ENCODE measurements at places on chromosomes 2 and 18.

DNA sequence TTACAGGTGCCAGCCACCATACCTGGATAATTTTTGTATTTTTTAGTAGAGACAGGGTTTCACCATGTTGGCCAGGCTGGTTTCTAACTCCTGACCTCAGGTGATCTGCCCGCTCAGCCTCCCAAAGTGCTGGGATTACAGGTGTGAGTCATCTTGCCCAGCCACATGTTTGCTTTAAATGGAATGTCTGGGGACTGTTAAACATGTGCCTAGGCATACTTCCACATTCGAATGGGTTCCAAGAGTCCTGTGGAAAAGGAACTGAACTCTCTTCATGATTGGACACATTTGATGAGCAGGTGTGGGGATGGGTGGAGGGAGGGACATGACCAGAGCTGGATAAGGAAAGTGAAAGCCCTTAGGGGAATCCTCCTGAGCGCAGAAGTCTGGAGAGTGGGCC is 58.4 kb upstream of the GREB1L start:
- no peak for DNase-seq

- no peak for DNase-seq
Observed at GRCh38 chr2:182831921-182832320, 34.5 kb downstream of the FRZB start.

GRCh38 chr2:15982285-15983044 is 42.1 kb downstream of the MYCN start:
- no peak for DNase-seq

GRCh38 chr2:181468811-181469210 is 11.6 kb downstream of the ITGA4 start:
- no peak for DNase-seq

GRCh38 chr18:47928466-47928865 is 2.0 kb downstream of the SMAD2 start:
- DNase-seq = no peak

GRCh38 chr18:62717925-62718800 is 2.8 kb downstream of the PHLPP1 start:
- no peak for DNase-seq

DNA sequence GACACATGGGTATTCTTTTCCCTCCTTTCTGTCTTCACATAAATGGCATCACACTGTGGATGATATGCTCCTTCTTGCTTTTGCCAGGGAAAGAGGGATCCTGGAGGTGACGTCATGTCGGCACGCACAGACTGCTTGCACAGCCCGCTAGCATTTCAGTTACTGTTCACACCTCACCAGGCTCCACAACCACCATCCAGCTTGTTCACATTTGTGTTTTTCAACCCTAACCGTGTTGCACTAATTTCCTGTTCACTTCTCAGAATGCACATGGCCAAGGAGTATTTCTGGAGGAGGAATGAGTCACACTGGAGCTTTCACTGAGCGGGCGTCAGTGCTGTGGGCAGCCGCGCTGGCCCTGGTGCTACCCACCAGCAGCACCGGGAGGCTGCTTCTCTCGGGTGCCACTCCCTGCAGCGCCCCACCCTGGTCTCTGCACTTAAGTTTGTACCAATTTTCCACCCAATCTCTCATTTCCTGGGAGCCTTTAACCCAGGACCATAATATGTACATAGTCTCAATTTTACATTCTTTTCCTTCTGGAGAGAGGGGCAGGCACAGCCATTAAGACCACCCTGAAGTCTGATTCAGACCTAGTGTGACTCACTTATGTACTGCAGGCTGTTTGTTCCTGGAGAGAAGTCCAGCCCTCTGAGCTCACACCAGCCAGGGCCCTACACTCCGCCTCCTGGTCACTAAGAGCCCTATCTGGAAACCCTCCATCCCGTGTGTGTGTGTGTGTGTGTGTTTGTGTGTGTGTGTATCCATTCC is 65.1 kb downstream of the MBP start:
- DNase-seq = no peak

- no peak for DNase-seq
Observed at GRCh38 chr2:210718503-210718902, 162.1 kb downstream of the CPS1 start.

DNA sequence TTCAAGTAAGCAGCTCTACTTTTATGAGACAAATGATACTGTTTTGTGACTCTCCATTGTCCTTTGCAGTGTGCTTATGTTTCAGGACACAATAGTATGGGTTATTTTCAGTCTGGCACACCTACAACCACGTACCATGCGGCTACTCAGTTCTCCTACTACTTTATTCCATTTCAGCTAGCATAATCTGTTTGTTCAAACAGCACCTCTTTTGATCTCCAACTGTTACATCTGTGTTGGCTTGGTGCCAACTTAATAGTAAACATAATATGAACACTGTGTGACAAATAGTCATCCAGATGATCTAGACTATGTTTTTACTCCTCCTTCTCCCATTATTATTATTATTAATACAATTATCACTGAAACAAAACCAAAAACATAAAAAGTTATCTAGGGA is 40.5 kb downstream of the MYO3B start:
- DNase-seq = peak; percentile 37

GRCh38 chr2:96594691-96595152 is 43.4 kb downstream of the KANSL3 start:
- no peak for DNase-seq

- no peak for DNase-seq
Observed at GRCh38 chr18:49681387-49681786, 119.5 kb downstream of the LIPG start.

GRCh38 chr2:138665937-138666336 is 114.3 kb downstream of the NXPH2 start:
- DNase-seq = no peak

- no peak for DNase-seq
Observed at GRCh38 chr2:96816836-96817702, 1.0 kb downstream of the CNNM3 start.

- no peak for DNase-seq
Observed at GRCh38 chr2:214807653-214808052, 1.8 kb downstream of the BARD1 start.

DNA sequence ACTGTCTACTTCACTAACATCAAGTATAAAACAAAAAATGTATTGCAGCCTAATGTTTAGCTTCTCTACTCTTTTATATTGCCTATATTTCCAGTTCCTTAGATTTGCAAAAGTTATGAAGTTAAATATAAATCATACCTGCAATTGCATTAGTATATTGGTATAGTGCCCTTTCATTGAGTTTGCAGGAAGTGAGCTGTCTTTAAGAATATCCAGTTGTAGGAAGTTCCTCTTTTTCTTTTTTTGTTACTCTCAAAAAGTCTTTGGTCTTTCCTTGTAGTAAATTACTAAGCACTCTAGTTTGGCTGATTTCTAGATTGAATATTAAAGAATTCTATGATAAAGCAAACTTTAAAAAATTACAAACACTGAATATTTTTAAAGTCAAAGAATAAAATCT is 71.3 kb upstream of the FN1 start:
- no peak for DNase-seq

DNA sequence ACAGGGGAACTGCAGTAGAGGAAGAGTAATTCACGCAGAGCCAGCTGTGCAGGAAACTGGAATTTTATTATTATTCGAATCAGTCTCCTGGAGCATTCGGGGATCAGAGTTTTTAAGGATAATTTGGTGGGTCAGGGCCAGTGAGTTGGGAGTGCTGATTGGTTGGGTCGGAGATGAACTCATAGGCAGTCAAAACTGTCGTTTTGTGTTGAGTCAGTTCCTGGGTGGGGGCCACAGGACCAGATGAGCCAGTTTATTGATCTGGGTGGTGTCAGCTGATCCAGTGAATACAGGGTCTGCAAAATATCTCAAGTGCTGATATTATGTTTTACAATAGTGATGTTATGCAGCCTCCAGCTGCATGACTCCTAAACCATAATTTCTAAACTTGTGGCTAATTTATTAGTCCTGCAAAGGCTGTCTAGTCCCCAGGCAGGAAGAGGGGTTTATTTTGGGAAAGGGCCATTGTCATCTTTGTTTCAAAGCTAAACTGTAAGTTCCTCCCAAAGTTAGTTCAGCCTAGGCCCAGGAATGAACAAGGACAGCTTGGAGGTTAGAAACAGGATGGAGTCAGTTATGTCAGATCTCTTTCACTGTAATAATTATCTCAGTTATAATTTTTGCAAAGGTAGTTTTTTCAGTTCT is 67.0 kb downstream of the ASAP2 start:
- DNase-seq = no peak

GRCh38 chr18:54357082-54357659 is 487 bp downstream of the STARD6 start:
- no peak for DNase-seq

GRCh38 chr2:230155359-230155758 is 64.4 kb downstream of the SP110 start:
- no peak for DNase-seq

GRCh38 chr18:10247021-10247741 is 207.3 kb upstream of the APCDD1 start:
- DNase-seq = no peak

- peak; percentile 90 for DNase-seq
Observed at GRCh38 chr18:49510393-49511115, 23.5 kb upstream of the C18orf32 start.

DNA sequence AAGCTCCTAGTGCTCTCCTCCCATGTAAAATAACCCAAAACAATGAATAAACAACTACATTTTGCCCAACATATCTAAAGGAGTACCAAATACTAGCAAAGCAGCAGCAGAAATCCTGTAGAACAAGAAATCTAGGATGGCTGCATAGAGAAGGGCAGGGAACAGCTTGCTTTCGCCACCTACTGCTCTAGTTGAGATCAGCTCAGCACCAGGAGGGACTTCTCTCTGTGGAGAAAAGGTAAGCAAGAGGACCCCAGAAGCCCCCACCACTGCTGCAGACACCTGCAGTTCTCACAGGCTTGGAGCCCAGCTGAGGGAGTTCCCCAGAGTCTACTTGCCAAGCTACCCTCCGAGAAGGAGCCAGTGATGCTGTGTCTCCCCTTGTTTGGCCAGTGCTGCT is 243.0 kb upstream of the CHST9 start:
- no peak for DNase-seq

- no peak for DNase-seq
Observed at GRCh38 chr2:86507600-86507999, 55.6 kb downstream of the CHMP3 start.

DNA sequence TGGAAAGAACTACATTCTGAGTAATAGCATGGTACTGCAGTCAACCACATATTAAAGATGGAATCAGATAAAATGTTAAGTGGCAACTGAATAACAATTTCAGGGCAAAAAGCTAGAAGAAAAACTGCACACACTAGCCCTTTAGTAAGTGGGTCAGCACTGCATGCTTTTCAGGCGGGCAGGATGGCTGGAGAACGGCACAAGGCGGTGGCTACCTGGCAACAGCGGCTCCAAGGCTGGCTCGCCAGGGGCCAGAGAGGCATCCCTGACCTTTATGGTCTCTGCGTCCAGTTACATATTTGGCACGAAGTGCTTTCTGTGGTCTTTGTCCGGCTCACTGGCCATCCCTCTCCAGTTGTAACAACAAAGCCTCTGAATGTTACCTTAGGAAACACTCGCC is 226.7 kb downstream of the MYT1L start:
- no peak for DNase-seq

GRCh38 chr2:240449764-240450531 is 14.5 kb downstream of the GPC1 start:
- peak; percentile 72 for DNase-seq

- no peak for DNase-seq
Observed at GRCh38 chr18:70418546-70419311, 129.9 kb downstream of the SOCS6 start.

DNA sequence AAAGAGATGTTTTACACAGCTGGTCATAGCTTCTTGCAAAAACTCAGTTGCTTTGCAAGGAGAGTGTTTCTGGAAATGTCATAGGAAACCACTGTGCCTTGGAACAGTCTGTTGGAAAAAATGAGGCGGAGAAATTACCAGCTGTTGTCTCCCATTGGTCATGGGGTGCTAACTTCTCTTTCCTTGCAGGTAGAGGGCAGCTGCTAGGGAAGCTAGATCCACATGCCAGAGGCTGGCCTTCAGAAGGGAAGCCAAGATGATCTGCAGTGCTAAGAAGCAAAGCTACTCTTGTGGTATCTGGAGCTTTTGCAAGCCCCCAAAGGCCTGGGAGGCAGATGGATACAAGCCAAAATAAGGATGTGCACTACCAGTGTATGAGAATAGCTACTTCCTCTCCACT is 34.8 kb upstream of the LAMA1 start:
- DNase-seq = no peak

- DNase-seq = no peak
Observed at GRCh38 chr2:196959734-196960338, 33.3 kb upstream of the PGAP1 start.

DNA sequence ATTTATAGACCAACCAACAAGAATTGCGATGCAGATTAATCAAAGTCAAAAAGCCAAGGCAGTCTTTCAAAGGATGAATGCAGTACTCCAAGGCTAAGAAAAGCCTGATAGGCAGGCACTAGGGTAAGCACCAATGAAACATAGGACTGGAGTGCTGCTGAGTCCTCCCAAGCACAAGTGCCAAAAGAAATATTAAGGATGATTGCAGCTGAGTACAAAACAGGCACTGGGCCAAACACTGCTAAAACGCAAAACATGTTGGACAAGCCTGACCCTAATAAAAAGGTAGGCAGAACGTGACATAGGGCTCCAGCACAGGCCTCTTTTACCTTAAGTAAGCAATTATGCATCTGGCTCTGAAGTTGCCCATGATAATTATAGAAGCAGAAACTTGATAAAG is 160.1 kb upstream of the LRP1B start:
- DNase-seq = no peak

GRCh38 chr2:137846993-137847392 is 117.3 kb upstream of the HNMT start:
- DNase-seq = no peak

- DNase-seq = no peak
Observed at GRCh38 chr2:237057893-237058300, 27.8 kb upstream of the COPS8 start.

DNA sequence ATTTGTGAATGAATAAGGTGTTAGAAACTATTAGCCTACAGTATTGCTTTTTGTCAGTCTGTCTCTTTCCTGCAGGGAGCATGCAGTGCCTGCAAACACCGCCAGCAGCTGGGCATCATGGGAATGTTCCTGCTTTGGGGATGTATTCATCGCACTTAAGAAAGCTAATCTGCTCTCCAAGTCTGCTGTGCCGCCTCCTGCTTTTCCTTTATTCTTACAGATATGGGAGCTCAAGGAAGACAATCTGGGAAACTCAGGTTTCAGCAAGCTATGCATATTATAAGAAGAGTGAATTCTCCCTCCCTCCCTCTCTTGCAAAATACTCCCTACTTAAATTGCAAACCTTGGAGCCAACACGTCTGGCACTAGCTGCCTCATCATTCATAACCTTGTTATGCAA is 479.2 kb upstream of the ACVR2A start:
- DNase-seq = no peak

DNA sequence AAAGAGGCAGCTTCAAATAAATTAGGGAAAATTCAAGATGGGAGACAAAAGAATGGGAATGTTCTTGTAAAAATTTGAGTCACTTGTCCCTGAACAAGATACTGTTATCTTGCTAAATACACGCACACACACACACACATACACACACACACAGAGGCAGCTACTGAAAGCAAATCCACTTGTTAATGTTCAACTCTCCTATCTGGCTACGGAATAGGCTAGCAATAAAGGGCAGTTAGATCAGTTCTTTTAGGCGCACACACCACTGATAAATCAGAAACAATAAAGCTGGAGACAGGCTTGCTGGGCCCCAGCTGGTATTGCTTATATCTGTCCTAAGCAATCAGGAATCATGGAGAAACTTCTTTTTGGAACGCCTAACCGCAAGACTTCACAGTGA is 461.6 kb downstream of the BCL11A start:
- no peak for DNase-seq
